ENCODE measurements at places on chromosomes 13 and 19.

GRCh38 chr13:102582256-102582655, 14.5 kb upstream of the TPP2 start:
- no peak for DNase-seq

GRCh38 chr13:79108914-79109643, 297.0 kb downstream of the RBM26 start:
- DNase-seq = no peak

DNA sequence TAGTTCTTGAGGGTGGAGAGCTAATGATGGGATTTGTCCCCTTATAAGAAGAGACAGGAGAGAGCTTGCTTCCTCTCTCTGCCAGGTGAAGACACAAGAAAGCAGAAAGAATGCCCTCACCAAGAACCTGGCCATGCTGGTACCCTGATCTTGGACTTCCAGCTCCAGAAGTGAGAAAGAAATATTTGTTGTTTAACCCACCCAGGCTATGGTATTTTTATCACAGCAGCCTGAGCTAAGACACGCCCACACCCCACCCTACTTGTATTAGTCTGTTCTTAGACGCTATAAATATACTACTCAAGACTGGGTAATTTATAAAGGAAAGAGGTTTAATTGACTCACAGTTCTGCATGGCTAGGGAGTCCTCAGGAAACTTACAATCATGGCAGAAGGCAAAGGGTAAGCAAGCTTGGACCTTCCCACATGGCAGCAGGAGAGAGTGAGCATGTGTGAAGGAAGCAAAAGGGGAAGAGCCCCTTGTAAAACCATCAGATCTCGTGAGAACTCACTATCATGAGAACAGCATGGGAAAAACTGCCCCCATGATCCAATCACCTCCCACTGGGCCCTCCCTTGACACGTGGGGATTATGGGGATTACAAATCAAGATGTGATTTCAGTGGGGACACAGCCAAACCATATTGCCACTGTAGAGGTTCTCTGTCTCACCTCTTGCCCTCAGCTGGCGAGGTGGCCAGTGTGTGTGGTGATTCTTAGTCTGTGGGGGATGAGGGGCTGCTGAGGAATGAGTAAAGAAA, 57.4 kb upstream of the RCBTB2 start:
- no peak for DNase-seq

- DNase-seq = no peak
Measured at GRCh38 chr13:40445557-40445990, 220.9 kb downstream of the FOXO1 start.

- no peak for DNase-seq
Measured at GRCh38 chr13:84358601-84359000, 476.3 kb upstream of the SLITRK1 start.

DNA sequence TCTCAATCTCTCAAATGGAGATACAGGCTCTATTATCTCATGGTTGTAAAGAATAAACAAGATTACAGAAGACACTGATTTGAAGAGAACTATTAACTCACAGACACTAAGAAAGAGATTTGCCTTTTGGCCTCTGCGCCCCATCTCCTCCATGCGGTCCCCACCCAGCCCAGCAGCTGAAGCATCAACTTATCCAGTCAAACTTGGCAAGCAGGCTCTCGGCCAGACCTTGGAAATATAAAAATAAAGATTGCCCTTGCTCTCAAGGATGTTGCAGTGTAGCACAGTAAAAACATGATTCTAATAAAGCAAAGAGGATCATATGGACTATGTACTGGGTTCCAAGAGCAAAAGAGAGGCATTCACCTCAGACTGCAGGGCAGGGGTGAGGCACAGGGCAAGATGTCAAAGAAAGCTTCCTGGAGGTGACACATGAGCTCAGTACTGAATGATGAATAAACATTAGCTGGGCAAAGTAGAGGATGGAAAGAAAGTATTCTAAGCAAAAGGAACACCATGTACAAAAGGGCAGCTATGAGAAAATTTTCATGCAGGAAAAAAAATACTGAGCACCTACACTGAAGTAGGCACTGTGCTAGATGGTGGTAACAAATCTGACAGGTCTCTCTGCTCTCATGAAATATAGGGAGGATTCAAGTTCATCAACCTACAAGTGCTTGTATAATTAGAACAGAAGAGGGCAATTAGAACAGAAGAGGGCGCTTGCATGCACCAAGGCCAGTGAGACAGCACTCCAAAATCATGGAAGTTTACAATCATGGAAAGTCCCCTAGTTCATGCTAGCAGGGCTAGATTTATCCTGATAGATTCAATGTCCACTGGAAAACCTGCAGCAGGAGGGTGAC, 85.0 kb downstream of the SACS start:
- no peak for DNase-seq

GRCh38 chr13:99225078-99225477, 24.4 kb downstream of the UBAC2 start:
- no peak for DNase-seq

GRCh38 chr13:28049880-28050875, 50.2 kb downstream of the FLT3 start:
- DNase-seq = peak; percentile 44

- DNase-seq = no peak
Measured at GRCh38 chr13:50419331-50419865, 404.2 kb downstream of the KCNRG start.

GRCh38 chr19:12974301-12975220, 5.2 kb downstream of the DAND5 start:
- no peak for DNase-seq

DNA sequence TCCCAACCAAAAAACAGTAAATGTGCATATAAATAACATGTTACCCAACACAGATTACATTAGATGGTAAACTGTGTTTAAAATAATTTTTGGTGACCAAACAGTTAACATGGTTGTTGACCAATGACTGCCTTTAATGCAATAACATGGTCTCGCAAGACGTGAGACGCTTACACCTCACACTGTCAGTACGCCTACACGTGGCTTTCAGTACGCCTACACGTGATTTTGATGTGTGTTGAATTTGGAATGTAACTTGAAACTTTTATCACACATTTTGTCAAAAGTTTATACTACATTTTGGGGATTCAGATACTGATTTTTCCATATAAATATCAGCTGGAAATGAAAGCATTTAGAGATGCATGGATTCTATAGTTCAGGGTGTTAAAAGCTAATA, 32.0 kb downstream of the SLC7A9 start:
- DNase-seq = no peak

DNA sequence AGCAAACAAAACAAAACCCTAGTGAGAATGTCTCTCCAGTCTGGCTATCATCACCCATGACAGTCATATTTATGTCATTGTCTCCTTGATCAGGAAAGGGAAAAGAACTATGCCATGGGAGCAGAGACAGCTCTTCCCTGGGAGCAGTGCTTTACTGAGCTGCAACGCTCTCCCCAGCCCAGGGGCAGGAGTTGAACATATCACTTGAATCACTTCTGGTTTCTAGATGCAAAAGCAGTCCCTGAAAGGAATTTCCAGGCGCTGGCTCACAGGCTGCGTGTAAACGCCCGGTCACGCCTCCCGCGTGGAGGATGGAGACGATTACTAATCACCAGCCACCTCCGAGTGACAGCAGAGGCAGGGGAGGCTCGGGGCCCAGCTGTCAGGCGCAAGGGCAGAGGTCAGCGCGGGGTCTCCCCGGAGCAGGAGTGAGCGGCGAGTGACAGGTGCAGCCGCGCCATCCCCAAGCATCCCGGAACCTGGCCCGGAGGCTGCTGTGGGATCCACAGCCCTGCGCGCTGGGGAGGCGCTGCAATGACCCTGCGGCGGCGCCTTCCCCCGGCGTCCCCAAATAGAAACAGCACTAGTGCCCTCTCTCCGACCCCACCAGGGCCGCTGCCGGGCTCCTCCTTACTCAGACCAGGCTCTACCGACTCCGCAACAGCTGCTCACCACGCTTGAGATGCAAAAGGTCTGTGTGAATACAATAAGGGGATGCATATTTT, 23.5 kb upstream of the DCLK1 start:
- no peak for DNase-seq

- no peak for DNase-seq
Measured at GRCh38 chr13:50914176-50914700, 4.6 kb downstream of the RNASEH2B start.

- no peak for DNase-seq
Measured at GRCh38 chr19:46637224-46637623, 1.2 kb upstream of the GNG8 start.

DNA sequence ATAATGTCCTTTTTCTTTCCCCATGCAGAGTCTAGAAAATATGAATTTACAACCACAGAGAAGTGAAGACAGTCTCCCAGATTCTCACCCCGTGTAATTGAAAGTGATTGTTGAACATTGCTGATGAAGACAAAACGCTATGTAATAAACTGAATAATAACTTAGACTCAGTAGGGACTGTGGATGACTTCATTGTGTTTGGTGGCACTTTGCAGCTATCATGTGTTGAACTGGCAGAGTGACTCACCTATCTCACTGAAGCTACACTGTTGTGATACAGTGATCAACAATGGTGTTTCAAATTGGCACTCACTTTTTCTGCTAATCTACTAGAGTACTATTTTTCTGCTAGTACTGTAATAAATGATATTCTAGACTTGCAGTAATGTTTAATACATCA, 261.3 kb downstream of the DACH1 start:
- DNase-seq = no peak

DNA sequence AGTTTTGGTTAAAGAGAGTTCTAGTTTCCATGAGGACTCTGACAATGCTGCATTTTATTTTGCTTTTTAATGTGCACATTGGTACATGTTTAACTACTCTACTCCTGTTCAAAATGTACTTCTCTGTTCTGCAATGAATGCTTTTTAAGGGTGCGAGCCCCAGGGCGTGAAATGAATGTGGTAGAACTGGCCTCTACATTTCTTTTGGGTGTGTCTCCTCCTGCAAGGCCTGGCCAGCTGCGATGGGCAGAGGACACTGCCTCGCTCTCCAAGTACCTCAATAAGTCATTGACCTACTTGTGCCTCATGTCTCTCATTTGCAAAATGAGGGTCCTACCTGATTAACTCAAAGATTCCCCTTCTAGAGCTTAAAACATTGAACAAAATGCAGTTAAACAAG, 6.7 kb downstream of the RGS9BP start:
- DNase-seq = no peak

GRCh38 chr13:38223089-38223488, 126.6 kb upstream of the UFM1 start:
- DNase-seq = peak; percentile 32

DNA sequence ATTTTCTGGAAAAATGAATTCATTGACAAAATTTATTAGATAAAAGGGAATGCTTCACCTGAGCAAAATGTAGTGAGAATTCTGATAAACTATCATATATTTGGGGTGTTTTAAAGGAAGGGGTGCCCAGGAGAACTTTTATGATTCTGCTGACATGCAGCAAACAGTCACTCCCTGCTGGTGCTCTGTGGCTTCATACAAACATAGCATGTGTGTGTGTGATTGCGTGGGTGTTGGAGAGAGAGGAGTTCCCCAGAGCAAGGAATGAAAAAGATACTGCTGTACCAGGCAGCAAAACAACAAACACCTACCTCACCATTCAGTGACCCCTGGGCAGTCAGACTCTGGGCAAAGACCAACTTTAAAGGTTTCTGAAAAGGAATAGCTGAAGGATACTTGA, 546.7 kb downstream of the RFC3 start:
- no peak for DNase-seq

DNA sequence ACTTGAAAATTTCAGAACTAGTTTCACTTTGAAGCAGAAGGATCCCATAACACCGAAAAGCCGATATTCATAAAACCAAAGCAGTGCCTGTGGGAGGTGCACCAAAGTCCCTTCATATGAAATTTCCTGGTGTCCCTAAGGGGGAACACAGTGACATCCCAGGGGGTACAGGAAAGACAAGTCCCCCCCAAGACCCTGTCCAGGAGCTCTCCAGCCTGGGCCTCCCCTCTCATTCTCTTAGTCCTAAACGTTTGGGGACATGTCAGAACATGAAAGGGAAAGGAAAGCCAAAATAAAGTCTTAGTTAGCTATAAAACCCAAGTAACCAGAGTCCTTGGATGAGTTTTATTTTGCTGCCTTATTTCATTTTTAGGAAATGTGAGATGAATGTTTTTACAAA, 56.6 kb downstream of the MRPL57 start:
- DNase-seq = no peak

DNA sequence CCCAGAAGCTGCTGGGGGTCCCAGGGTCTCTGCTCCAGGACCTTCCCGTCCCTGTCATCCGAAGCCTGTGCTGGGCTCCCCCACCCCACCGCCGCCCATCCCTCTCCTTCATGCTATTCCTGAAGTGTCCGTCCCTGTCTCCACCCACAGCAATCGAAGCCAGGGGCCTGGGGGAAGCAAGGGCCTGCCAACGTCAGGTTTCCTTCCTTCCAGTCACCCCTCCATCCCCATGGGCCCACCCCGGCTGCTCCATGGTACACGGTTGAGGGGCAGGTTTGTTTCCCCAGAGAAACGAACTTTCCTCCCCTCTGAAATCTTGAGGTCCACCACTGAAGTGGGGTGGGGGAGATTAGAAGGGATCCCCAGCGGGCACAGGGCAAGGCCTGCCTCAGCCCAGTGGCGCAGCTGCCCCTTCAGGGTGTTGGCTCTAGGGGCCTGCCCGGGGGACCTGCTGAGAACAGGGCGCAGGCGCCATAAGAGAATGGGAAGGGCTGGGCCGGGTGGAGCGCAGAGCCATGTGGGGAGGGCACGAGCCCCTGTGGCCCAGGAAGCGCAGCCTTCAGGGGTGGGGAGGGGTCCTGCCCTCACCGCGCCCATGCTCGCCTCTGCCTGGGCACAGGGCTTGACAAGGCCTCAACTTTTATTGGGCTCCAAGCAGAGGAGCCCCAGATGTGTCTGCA, 16.1 kb downstream of the CEBPG start:
- DNase-seq = no peak

DNA sequence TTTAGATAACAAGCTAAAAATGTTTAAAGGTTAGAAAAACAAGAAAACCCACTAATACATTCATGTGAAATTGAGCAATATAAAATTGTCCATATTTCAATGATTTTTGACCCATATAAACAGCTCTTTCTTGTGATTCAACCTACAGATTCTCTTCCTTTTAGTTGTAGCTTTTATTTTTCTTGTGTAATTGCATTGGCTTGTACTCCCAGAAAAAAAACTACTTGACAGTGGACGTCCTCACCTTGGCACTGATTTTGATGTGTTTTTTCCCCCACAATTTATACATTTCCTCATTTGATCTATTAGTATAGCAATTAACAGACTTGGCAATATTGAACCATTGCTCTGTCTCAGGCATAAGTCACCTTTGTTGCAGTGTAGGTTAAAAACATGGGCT, 4.7 kb downstream of the CCDC194 start:
- DNase-seq = no peak

GRCh38 chr19:18119717-18120105, 22.1 kb downstream of the MAST3 start:
- no peak for DNase-seq
